ENCODE measurements at places on chromosomes 16 and 17.

- H3K4me3 ChIP-seq, result no peak overlapping the region
- DNase-seq, result no peak
- no peaks in the 10 kb centered on the region for H3K4me1 ChIP-seq
- H3K36me3 ChIP-seq, result no peaks in the 10 kb centered on the region
- no peak overlapping the region for H3K27ac ChIP-seq
Measured at GRCh38 chr16:8103649-8104289, 486.5 kb downstream of the TMEM114 start.

DNA sequence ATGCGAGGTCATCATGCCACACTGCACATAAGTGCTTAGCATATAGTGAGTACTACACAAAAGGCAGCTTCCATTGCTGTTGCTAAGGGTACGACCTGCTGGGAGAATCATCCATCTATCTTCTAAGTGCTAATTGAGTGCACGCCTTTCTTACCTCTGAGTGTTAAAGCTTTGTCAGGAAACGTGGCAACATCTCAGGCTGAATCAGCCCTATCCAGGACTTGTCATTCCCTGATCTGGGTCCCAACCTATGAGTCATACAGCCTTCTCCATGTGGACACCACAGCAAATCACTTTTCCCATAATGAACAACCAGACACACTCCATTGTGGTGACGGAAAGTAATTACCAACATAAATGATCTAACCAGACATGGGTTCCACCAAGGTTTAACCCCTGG lies 201.1 kb upstream of the MAF start:
- H3K27me3 ChIP-seq, result no peaks in the 10 kb centered on the region
- no peaks in the 10 kb centered on the region for H3K4me1 ChIP-seq
- no peak overlapping the region for H3K27ac ChIP-seq
- no peak for DNase-seq

- H3K36me3 ChIP-seq, result no peaks in the 10 kb centered on the region
- H3K4me3 ChIP-seq, result no peak overlapping the region
- H3K27me3 ChIP-seq, result no peaks in the 10 kb centered on the region
- H3K27ac ChIP-seq, result no peak overlapping the region
- peaks cover 8% of the 10 kb centered on the region for H3K4me1 ChIP-seq
Measured at GRCh38 chr17:77131904-77132303, 8.9 kb upstream of the SEC14L1 start.

GRCh38 chr17:65130832-65131231 lies 6.3 kb upstream of the RGS9 start:
- H3K4me3 ChIP-seq, result no peak overlapping the region
- DNase-seq, result no peak
- H3K27me3 ChIP-seq, result no peaks in the 10 kb centered on the region
- no peaks in the 10 kb centered on the region for H3K4me1 ChIP-seq
- no peak overlapping the region for H3K27ac ChIP-seq

GRCh38 chr16:19809121-19809635 lies 75.5 kb downstream of the GPRC5B start:
- no peaks in the 10 kb centered on the region for H3K27me3 ChIP-seq
- peaks cover 4% of the 10 kb centered on the region for H3K4me1 ChIP-seq
